Stimulated activated CD4-positive, alpha-beta T cell treated with anti-CD3 and anti-CD28 coated beads, TNF-alpha, amount 100 ng/mL, for 48 hours (primary cell): ENCODE measurements at places on chromosomes 4 and X.

GRCh38 chr4:45484740-45485139 lies 639.1 kb downstream of the GABRG1 start:
- DNase-seq: no peak

DNA sequence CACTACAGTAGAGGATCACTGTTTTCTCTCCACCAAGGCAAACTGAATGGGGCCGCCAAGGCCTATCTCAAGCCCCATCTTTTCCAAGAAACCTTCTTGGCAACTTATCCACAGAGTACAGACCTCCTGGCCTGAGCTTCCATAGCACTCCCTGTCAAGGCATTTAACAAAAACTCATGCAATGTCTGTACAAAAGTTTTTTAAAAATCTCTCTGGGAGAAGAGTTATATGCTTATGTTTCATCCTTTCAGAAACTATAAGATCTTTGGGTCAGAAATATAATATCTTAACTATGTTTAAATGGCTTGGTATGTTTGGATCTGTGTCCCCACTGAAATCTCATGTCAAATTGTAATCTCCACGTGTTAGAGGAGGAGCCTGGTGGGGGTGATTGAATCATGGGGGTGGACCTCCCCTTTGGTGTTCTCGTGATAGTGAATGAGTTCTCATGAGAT lies 13.6 kb downstream of the ADAMTS3 start:
- DNase-seq: no peak

DNA sequence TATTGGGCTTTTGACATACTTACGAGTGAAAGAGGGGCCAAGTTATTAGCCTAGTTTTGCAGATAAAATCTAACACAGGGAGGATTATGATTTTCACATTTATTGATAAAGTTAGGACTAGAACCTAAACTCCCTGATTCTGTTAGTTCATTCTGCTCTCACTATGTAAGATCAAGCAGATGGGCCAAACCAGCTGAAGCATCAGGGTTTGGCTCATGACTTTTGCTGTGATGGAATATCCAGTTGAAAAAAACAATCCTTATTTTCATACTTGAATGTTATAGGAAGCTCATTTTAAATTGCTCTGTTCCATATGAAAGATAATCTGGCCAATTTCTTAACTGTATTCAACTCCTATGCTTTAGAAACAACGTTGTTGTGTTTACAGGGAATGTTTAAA lies 21.2 kb downstream of the SPRY1 start:
- no peak for DNase-seq

GRCh38 chr4:164027805-164028204 lies 533.3 kb downstream of the TMA16 start:
- DNase-seq: no peak

- DNase-seq: no peak
Measured at GRCh38 chr4:138522366-138522765, 280.2 kb upstream of the SLC7A11 start.

GRCh38 chr4:76198411-76199237 lies 15.0 kb downstream of the SCARB2 start:
- no peak for DNase-seq

- DNase-seq: no peak
Measured at GRCh38 chrX:34197946-34198345, 65.8 kb upstream of the FAM47A start.

DNA sequence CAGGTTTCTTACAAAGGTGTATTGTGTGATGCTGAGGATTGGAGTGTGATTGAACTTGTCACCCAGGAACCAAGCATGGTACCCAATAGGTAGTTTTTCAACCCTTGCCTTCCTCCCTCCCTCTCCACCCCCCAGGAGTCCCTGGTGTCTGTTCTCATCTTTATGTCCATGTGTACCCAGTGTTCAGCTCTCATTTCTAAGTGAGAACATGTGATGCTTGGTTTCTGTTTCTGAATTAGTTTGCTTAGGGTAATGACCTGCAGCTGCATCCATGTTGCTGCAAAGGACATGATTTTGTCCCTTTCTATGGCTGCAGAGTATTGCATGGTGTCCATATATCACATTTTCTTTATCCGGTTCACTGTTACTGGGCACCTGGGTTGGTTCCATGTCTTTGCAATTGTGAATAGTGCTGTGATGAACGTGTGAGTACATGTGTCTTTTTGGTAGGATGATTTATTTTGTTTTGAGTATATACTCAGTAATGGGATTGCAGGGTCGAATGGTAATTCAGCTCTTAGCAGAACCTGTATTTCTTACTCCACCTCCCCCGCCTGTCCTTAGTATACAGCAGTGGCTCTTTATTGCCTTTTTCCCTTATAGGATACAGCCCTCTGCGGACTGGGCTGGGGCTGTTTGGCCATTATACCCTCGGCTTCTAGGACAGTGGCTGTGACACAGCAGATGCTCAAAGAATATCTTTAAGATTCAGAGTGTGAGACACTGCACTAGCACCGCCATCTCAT lies 145.4 kb downstream of the PTTG2 start:
- no peak for DNase-seq

- no peak for DNase-seq
Measured at GRCh38 chr4:151540728-151541388, 131.9 kb downstream of the FHIP1A start.

DNA sequence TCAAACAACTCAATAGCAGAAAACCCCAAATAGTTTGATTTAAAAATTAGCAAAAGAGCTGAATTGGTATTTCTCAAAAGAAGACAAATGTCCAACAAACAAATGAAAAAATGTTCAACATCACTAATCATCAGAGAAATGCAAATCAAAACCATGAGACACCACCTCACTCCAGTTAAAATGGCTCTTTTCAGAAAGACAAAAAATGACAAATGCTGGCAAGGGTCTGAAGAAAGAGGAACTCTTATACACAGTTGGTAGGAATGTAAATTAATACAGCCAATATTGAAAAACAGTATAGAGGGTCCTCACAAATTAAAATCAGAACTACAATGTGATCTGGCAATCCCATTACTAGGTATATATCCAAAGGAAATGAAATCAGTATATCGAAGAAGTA lies 70.4 kb downstream of the FBXL5 start:
- no peak for DNase-seq

DNA sequence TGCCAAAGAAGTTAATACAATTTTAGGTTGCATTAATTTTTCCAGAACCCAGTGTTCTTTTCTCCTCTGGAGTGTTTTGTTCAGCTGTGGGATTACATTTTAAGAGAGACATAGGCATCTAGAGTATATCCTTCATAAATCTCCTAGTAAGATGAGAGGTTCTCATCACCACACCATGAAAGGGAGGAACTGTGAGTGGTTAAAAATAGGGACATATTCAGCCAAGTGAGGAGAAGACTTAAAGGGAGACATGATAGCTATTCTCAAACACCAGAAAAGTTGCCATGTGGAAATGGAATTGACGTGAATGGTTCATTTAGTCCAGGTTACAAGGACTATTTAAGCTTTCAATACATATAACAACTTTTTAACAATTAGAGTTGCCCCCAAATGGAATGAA lies 6.5 kb upstream of the MRPL1 start:
- no peak for DNase-seq
